Cortex of kidney (tissue), 1 donor: ENCODE measurements at places on chromosomes 11 and 22.

DNA sequence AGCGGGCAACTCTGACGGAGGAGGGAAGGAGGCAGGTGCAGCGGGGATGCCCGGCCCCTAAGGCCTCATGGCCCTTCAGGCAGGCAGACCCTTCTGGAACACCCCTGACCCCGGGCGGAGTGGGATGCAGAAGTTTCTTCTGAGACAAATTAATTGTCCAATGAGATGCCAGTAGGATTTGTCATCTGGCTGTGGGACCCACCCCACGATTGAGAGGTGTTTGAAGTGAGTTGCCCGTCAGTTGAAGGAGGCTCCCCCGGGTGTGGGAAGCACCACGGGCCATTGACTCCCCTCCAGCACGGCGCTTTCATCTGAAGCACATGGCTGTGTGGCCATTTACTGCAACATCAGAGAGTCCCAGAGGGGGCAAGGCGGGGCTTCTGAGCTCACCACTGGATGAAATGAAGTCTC, 527.8 kb downstream of the BRD1 start:
- no peak for DNase-seq

DNA sequence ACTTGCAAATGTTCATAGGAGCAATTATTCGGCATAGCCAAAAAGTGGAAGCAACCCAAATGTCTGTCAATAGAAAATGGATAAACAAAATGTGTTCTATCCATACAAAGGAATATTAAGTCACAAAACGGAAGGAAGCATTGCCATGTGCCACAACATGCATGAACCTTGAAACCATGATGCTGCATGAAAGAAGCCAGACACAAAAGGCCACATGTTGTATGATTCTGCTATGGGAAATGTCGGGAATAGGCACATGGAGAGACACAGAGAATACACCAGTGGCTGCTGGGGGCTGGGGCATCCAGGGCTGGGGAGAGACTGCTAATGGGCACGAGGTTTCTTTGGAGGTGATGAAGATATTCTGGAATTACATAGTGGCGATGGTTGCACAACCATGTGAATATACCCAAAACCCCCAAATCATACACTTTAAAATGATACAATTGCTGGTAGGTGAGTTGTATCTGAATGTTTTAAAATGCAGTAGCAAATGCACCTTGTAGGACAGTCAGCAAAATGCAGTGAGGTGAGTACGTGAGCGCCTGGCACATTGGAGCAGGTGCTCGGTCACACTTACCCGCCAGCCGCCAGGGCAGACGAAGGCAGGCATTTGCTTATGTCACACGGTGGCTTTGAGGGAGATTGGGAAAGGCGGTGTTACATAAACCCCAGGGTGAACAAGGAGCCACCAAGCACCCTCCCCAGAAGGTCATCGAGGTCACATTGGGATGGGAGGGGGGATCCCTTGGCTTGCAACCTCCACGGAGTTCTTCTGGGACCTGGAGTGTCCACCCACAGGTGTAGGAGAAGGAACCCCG, 6.3 kb upstream of the OSM start:
- no peak for DNase-seq

- DNase-seq: no peak
These were observed 251.6 kb downstream of the ETS1 start for GRCh38 chr11:128335729-128336128.

DNA sequence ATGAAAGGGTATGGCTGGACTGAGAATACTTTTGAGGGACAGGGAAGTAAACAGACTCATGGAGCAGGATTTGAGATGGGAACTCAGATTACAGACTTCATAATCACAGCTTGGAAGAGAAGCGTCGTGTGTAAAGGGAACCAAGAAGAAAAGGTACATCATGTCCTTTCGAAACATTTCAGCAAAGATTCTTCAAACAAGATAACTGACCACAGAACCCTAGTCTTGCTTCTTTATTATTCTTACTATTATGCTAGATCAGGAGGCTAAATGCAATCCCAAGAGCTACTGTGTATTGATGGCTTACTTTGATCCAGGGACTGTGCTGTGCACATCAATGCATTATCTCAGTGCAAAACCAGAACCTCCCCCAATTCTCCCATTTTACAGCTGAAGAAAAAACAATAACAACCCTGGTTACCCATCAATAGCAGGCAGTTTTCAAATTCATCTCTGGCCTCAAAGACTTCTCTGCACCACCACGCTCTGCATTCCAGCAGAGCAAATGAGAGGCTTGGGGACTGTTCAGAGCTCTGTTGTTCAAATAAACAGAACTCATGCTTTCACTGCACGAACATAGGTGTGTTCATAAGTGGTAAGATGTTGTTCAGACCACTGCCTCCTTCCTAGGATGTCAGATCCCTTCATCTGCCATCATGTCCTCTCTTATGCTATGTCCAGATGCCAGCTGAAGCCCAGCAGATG, 104.8 kb upstream of the NAV2 start:
- no peak for DNase-seq

- no peak for DNase-seq
These were observed 29.6 kb downstream of the CAT start for GRCh38 chr11:34468209-34468841.

DNA sequence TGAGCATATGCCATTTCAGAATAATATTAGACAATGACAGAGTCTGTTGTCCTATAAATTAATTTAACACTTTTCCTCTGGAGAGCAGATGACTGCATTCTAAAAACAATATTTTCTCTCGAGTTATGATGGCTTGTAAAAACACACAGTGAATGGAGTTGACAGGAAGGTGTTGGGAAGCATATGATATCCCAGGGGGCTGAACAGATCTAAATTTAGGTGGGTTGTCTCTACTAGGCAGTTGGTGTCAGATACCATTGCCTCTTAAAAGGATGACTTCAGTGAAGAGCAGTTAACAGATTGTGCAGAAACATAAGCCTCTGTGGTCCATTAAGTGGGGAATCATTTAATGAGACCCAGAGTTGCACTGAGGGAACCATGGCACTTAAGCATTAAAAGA, 30.7 kb downstream of the SVIP start:
- DNase-seq: no peak

GRCh38 chr11:43419460-43419859, 60.7 kb downstream of the TTC17 start:
- no peak for DNase-seq

- DNase-seq: no peak
These were observed 187.9 kb upstream of the LARGE1 start for GRCh38 chr22:34108168-34108567.

DNA sequence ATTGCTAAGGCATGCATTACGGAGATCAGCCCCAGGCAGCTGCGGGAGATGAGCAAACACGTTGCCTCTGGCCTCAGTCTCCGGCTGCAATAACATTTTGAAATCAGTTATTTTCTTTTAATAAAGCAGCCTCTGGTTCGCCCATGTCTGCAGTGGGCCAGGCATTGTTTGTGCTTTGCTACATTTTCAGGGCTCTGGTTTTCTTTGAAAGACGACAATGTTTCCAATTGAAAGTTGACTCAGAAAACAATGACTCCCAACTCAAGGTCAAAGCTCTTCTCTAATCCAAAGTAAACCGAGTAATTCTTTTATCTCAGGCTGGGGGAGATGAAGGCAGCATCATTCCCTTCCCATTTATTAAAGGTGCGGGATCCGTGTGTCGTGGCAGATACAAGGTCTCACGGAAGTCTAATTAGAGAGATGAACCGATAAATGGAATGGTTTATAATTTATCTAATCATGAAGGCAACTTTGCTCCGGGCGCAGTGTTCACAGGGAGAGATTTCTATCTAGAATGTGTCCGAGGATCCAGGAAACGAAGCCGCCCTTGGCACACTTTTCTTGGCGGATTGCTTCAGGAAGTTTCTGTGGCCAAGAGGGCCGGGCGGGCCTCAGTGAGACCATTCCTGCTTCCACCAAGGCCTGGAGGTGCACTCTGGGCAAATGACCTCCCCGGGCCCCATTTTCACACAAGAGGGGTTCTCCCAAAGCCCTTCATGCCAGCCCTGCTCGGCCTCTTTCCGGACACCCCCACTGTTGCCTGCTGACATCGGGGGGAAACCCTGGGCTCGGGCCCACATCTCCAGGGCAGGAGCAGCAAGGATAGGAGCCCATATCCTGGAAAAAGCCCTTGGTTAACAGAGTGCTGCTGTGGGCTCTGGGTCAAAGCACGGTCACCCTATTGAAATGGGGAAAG, 811.4 kb downstream of the BRD1 start:
- DNase-seq: no peak

DNA sequence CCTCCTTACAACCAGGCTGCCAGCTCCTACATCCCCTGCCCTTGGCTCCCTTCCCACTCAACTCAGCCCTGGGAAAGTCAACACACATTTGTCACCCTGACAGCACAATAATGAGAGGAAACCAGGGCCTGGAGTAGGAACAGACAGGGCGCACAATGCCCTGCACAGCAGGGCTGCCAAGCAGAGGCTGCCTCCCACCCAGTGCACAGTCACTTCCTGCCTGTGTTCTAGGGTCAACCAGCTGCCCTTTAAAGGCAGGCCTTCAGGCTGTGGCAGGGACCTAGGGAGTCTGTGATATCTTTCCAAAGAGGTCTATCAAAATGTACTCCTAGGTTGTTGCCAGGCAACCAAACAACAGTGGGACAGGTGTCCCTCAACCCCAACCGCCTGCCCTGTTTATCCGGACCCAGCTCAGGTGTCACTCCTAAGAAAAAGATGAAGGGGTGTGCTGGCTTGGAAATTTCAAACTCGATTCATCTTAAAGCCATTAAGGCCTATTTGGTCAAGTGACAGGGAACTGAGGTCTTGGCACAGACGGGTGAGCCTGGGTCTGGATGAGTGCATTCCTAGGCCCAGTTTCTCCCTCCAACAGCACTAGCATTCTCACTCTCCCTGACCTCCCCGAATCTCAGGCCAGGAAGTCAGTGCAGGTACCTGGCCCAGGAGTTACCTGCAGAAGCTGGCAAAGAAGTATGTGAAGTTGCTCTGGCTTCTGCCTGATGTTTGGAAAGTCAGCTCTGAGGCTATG, 110.3 kb upstream of the PITPNB start:
- no peak for DNase-seq

DNA sequence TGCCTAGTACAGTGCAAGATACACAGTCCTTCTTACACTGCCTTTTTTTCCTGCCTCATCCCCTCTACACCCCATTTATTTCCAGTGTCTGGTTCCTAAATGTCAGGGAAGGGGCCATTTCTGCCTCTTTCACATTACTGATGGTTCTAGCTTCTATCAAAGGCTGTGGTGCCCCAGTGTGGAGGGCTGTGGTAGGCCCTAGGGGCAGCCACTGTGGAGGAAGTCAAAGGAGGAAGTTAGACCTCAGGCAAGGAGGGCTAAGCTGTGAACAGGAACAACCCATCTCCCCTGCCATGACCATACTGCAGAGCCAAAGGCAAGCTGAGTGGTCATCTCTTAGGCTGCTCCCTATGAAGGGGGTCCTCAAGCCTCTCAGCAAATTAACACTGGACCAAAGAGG, 81.9 kb upstream of the CRTAM start:
- no peak for DNase-seq

GRCh38 chr22:38038426-38038825, 18.8 kb upstream of the PICK1 start:
- no peak for DNase-seq

DNA sequence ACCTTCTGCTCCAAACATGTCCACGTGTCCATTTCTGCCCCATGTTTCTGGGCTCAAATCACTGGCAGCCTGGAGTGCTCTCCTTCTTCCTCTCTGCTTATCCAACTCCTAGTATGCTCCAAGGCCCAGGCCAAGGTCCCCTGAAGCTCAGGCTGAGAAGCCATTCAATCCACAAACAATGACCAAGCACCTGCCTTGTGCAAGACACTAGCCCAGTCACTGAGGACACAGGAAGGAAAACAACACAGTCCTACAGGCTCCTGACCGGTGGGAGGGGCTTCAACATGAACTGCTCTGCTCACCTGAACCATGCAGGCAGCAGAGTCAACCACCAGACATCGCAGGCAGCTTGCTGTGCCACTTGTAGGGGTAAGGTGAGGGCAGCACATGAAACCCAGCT, 93.6 kb downstream of the RPL27A start:
- DNase-seq: no peak

GRCh38 chr22:46557736-46558480, 20.5 kb upstream of the CELSR1 start:
- no peak for DNase-seq

DNA sequence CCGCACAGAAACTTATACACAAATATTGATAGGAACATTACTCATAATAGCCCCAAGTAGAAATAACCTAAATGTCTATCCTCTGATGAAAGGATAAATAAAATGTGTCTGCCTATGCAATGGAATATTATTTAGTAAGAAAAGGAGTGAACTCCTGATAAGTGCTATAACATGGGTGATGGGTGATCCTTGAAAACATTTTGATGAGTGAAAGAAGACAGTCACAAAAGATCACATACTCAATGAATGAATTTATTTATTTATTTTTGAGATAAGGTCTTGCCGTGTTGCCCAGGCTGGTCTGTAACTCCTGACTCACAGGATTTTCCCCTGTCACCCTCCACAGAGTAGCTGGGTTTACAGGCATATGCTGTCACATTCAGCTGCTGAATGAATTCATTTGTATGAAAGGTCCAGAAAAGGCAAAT, 17.3 kb downstream of the RNF121 start:
- no peak for DNase-seq

DNA sequence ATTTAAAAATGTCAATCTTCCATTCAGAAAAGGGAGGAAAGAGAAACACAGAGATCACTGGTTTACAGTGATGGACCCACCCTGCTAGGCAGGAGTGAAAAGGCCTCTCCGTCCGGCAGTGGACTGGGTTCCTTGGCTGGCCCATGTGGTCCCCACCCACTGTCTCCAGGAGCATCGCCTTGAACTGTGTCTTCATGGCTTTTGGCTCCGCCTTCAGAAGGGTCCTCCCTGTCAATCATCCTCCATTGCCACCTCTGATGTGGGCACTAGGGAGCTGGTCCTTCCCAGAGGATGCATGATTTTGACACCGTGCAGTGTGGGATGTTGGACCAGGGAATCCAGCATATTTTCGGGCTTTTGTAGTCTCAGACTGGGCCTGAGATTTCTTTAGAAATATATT, 58.2 kb upstream of the B3GAT1 start:
- no peak for DNase-seq

DNA sequence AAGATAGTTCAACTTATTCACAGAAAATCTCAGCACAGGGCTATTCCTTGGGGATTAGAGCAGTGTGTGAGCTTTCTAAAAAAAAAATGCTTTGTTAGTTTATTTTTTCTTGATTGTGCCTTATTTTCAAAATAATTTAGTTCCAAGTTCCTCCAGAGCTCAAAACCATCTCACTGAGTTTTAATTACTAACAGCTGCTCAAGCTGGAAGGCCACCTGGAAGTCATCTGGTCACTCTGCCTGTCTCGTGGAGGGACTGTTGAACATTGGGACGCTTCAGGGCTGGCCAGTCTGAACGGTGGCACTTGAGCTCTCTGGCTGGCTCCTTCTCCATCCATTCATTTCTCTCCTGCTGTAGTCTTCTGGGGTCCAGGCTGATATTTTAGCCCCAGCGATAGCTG, 4.0 kb downstream of the OR51E1 start:
- DNase-seq: no peak

DNA sequence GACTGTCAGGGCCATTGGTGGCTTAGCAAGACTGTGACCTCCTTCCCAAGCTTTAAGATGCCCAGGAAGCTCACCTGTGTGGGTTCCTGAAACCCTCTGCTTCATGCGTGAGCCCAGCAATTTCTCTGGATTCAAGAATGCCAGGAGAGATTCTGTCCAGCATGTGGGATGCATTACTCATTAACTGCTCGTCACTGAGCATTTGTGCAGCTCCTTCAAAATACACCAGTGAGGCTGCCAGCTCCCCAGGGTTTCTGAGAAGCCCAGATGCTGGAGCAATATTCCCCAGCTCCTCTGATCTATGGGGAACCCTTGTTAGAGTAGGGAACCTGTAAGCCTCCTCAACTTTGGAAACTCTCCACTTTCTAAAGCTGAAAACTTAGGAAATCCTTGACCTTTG, 126.5 kb downstream of the CHST1 start:
- DNase-seq: no peak

GRCh38 chr11:93821617-93822016, 28.8 kb downstream of the VSTM5 start:
- no peak for DNase-seq
